ENCODE measurements at places on chromosomes 4 and X.

- DNase-seq, result no peak
Measured at GRCh38 chrX:113512700-113513395, 672.2 kb upstream of the AMOT start.

- DNase-seq, result no peak
Measured at GRCh38 chr4:79788884-79789283, 284.1 kb downstream of the ANTXR2 start.

DNA sequence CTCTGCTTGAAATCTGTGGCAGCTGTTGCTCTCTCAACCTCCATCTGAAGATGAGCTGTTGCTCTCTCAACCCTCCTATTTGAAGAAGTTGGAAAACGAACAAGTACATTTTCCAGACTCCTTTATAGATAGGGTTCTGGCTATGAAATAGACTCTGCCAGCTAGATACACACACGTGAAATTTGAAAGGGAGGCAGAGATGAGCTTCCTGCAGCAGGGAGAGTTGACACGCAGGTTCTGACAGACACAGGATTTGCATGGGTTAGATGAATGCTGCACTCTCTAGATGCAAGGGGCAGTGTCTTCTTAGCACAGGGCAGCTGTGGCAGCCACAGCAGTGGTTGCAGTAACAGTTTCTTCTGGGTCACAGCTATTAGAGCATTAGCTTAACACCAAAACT is 8.0 kb upstream of the PYURF start:
- DNase-seq, result no peak

DNA sequence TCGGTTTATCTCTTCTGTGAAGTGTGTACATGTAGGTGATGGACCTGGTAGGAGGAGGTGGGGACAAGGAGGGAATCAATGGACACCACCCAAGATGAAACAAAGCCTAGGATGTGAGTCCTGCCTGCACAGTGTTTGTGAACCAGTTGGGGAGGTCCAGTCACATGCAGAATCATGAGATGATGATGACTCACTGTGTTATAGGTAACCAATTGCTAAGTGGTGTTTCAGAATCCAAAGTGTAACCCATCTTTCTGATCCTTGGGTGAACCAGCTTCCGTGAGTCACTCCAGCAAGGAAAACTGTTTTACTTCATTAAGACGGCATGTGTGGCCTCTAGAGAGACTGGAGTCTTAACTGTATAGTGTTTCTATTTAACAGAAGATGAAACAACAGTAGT is 57.9 kb upstream of the HPF1 start:
- DNase-seq, result no peak

DNA sequence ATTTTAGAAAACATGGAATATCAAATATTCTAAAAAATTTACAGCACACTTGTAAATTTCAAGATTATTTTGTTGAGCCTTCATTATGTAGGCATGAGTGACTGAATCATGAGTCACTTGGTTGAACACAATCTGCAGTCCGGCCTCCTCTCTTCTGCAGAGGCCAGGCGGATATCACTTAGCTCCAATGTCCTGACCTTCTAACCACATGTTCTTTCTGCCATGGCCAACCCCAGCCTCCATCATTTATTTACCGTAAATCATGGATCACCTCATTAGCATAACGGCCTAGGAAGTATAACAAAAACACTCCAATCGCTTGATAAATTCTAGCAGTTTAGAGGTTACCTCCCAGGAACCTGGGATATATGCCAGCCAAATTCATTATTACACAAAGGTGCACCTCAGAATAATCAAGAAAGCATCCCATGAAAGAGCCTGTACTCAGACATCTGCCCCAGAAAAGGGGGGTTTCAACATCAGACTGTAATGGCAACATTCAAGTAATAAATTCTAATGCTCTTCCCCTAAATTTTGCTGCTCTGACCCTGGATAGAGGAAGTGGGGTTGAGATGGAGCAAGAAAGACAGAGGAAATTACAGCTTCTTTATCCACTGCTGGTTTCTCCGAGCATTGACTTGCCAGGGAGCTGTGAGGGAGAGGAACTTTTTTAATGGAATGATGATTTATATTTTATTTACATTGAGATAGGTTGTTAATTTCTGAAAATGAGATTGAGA is 2153.6 kb upstream of the AGA start:
- no peak for DNase-seq

DNA sequence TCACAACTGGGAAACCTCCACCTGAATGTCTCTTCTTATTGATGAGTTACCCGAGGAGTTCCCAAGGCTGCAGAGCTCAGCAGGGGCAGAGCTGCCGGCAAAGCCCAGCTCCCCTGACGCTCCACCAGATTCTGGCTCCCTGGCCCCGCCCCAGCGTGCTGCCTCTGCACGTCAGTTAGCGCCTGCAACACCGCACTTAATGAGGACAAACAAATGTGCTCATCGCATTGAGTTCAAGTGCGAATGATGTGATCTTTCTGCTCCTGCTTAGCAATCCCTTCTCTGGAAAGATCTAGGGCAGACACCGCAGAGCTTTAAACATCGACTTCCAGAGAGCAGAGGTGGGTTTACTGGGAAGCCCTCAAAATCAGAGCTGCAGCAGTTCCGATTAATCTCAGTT is 55.5 kb upstream of the FBXW7 start:
- peak; percentile 35 for DNase-seq

DNA sequence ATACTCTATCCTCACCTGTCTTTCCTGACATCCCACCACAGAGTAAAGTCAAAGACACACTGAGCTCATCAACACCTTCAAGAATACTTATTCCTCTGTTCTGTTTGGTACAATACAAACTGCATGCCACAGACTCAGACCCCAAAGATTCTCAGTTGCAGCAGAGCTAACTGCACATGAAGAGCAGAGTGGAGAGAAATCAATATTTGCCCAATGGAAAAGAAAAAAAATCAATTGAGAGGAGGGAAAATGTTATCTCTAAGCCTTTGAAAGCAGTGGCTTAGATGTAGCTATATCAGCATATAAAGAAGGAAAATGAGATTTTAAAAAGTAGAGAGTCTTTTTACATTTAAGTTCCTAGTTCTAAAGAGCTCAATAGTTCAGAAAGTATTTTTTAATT is 180.2 kb downstream of the NWD2 start:
- DNase-seq, result no peak

- DNase-seq, result no peak
Measured at GRCh38 chr4:104465201-104465600, 29.5 kb downstream of the CXXC4 start.

- DNase-seq, result no peak
Measured at GRCh38 chr4:113293674-113294073, 244.2 kb downstream of the ANK2 start.

DNA sequence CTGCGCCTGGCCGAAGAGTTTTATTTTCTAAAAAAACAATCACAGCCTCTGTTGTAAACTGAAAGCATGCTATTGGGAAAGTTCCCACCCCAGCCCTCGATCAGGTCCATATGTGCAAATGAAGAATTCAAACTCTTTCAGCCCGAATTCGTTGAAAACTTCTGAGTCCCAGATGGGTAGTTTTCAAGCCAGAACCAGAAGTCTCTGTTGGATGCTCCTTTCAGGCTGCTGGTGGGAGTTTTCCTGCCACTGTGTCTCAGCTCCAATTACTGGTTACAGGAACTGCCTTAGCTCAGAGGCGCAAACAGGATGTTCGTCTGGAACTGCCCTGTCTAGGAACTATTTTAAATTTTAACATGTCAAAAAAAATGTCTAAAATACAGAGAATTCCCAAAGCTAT is 9.3 kb upstream of the ALG13 start:
- no peak for DNase-seq

DNA sequence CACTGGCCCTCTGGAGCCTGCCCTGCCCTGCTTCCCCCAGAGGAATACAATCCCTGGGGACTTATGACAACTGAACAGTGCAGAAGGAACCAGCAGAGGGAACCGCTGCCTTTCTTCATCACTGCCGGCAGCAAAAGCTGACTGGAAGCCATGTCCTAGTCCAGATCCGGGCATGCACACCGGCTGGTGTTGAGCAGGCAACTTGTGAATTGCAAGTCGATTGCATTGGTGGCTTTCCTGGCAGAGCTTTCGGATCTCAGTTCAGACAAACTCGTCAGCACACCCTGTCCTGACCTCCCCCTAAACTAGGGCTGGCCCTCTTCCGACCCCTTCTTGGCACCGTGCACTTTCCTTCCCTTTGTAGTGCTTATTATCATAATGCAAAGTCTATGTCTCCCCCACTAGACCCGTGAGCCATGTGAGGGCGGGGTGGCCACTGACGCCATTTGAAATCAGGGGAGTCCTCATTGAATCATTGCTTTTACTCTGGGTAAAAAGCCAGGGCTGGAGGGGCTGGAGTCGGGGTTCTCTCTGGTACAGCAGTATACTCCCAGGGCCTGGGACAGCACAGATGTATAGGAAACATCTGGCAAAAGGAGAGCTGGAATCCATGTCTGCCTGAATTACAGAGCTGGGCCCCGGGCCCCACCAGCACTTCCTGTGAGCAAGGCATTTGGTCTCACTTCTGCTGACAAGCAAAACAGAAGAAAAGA is 1.8 kb downstream of the ARHGAP4 start:
- DNase-seq, result peak; percentile 55

- DNase-seq, result no peak
Measured at GRCh38 chr4:1038948-1039492, 27.6 kb downstream of the FGFRL1 start.

- DNase-seq, result no peak
Measured at GRCh38 chrX:38279188-38279587, 48.1 kb downstream of the RPGR start.

DNA sequence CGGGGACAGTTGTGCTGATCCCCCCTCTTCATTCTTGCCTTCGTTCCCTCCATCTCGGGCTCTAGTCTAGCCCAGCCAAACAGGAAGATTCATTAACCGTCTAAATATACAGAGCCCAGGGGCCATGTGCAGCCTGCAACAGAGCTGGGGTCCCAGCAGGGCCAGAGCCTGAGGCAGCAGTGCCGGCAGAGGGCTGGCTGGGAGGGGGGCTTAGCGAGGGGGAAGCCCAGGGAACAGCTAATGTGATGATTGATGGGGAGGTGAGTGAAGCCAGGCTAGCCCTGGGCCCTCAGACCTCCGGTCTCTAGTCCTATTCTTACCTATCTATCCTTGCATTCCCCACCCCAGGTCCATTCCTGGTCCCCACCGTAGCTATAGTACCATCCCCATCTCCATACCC is 22.3 kb downstream of the EFNB1 start:
- no peak for DNase-seq

- DNase-seq, result no peak
Measured at GRCh38 chr4:30950737-30951136, 230.6 kb downstream of the PCDH7 start.

DNA sequence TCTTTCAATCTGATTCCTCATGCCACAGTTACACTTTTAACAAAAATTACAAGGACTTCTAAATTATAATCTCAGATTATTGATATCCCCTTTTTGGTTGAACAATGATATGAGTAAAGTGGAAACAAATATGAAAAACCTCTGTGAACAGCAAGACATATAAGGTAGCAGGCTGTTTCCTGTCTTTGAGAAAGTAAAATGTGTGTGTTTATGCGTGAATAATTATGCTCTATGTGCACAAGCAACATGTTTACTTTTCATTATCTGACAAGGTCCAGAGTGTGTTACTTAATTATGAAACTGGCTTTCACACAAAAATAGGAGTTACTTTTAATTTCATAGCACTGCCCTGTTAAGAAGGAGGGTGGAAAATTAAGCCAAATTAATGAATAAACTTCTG is 43.1 kb downstream of the DDIT4L start:
- DNase-seq, result no peak
